ENCODE measurements at places on chromosomes 3 and 15. TPM values are rescaled to one million over a fixed set of nuclear protein-coding genes. Genes with fewer than 3 reads are reported as not detected.
A peak's percentile ranks its signal among the peaks of the same experiment; 100 is the strongest.

Gene GPR15
- total RNA-seq: 0.32 TPM

Gene FSIP1
- total RNA-seq: 0.28 TPM

Gene PLAAT1
- 7.4 TPM for total RNA-seq

Gene TSC22D2
- 28.1 TPM for total RNA-seq

Gene ZNF385D
- total RNA-seq: 1.7 TPM

Gene CCDC39
- total RNA-seq: not detected

DNA sequence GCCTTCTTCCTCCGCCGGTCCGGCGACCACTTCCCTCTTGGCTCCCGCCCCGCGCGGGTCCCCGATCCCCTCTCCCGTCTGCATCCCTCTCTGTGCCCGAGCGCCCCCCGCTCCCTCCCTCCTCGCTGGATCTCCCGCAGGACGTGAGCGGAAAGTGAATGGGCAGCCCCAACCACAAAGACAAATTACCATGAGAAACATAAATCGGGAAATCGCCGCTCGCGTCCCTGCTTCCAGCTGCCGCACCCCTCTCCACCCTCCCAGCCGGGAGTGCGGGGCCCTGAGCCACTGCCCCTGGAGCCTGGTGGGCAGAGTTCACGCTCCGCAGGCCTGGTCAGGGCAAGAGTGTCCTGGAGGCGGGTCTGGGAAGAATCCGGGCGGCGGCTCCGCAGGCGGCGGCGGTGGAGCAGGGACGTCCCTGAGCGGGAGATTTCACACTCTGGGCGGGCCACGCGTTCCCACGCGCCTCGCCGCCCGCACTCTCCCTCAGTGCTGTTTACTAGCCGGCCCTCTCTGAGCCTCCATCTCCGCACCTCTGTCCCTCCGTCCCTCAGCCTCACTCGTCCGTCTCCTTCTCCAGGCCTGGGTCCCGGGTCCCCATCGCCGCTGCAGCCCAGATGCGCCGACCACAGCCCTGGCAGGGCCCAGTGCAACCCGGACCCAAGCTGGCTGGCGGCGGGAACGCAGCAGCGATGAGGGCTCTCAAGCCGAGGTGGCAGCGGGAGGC is 835 bp downstream of the SEMA5B start:
- peak; percentile 14 for ATAC-seq

GRCh38 chr3:60610441-60611112 is 640.7 kb downstream of the FHIT start:
- ATAC-seq: peak; percentile 98

DNA sequence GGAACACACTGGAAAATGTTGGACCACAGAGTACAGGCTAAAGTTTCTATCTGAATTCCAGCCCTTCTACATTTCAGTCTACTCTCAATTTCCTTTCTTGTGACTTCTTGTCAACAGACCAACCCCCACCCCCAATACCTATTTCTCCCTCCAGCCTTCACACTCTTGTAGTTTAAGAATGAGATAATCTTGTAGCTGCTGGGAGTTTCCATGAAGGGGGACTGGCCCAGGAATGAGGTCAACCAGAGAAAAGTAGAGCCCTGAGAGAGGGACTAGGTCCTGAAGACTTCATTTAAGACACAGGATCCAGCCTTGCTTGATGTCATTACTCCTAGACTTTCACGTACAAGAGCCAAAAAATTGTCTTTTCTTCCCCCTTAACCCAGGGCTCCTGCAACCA is 29.5 kb upstream of the FAM107A start:
- no peak for ATAC-seq

DNA sequence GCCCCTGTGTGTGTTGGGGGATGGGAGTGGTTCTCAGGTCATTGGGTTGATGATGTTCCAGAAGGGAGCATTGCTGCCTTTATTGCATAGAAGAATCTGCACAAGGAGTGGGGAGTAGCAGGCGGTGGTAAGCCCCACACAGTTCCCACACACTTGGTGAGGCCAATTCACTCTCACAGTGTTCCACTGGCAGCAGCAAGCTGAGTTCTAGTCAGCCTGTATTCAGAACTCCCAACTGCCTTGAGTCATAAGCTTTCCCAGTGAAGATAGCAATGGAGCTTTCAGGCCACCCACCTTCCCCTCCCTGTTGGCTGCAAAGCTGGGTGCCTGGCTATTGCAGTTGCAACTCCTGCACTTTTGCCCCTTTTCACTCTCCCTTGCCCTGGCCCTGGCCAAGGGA is 181.1 kb upstream of the RBMS3 start:
- ATAC-seq: no peak

DNA sequence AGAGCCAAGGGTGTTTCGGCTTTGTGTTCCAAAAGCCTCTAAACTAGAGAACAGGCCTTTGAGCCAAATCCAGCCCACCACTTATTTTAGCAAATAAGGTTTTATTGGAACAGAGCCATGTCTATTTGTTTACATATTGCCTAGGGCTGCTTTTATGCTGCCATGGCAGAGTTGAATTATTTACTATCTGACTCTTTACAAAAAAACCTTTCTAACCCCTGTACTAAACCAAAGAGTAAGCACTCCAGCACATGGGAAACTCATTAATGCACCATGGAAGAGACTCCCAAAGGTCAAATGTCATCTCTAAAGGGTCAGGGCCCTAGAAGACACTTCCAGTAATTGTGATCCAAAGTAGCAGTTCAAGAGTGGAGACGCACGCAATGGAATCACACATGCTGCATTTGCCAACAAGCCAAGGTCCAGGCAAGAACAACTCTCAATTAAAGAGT is 22.3 kb downstream of the OSBPL10 start:
- no peak for ATAC-seq

DNA sequence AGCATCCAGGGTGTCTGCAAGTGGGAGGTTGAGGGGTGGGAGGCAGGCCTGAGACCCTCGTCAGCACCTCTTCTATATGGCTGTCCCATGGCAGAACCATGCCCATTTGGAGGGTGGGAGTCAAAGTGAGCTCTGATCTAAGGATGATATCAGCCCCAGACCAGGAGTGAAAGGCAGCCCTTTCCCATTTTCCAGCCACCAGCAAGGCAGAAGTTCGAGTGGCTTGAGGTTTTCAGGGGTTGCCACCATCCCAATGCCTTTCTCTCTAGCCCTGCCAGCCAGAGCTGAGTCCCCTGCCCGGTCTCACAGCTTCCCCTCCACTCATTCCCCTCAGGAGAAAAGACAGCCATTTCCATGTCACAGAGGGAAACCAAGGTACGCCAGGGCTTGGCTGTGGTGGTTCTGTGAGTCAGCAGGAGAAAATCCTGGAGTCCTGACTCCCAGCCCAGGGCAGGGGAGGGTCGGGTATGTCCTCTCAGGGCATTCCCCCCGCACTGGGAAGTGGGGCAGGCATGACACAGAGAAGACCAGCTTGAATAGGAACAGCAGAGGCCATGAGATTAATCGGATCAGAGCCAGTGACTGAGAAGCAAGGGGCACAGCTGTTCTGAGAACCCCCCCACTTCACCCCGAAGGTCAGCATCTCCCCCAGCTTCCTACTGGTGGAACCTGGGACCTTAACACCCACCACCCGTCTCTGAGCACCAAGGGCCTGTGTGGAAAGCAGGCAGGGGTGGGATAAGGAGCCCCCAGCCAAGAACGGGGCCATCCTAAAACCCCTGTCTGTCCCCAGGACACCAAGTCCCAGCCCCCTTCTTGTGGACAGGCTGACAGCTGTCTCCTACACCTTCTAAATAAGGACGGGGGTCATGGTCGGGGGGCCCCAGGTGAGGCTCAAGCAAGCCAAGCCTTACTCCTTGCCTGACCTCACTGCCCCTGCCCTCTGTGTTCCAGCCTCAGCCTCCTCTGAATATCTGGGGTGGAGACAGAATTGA is 965 bp upstream of the SLC38A3 start:
- no peak for ATAC-seq

GRCh38 chr3:149603126-149604074 is 54.4 kb downstream of the WWTR1 start:
- ATAC-seq: no peak

DNA sequence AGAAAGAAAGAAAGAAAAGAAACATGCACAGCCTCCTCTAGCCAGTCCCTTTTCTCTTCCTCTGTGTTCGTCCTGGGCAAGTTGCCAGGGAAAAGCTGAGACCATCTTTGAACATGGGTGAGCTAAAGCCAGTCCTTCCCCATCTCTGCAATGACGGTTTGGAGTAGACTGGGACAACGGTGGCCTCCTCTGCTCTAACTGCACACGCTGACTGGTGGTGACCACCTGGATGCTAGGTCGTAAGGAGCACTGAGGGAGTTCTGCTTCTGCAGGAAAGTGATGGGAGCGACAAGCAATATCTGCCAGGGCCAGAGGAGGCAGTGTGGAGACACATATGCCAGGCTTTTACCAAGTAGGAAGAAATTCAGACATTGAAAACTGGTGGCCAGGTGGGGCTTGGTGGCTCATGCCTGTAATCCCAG is 111.7 kb downstream of the NUP210 start:
- peak; percentile 62 for ATAC-seq

Data from esophagus mucosa (tissue), 1 donor.